Neural progenitor cell (in vitro differentiated cells): ENCODE measurements at places on chromosomes 3 and 15. TPM values are rescaled to one million over a fixed set of nuclear protein-coding genes. Genes with fewer than 3 reads are reported as not detected.

Gene FANCI
- 125 and 133 TPM in 2 replicates for total RNA-seq

DNA sequence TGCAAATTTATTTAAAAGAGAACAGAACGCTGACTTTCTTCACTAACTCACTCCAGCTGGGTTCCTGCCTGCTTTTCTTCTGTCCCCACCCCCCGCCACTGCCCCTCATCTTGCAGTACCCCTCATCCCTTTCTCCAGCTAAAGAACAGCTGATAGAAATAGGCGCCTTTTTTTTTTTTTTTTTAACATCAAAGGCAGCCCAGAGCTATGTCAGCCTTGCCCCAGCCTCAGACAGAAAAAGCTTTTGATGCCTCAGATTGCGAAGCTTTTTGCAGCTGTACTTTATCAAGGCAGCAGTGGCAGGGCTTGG is 1.8 kb downstream of the CADPS start:
- DNase-seq, result no peak

DNA sequence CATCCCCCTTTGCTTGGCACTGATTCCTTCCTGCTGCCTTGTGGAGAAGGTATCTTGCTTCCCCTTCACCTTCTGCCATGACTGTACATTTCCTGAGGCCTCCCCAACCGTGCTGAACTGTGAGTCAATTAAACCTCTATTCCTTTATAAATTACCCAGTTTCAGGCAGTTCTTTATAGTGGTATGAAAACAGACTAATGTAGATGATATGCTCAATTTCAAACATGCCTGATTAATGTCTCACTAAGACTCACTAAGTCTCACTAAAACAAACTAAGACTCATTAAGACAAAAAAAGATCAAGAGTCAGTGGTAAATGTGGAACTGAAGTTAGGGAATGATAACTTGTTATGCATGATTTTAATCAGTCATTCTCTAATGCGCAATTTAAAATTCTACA is 606.6 kb downstream of the RBMS3 start:
- no peak for DNase-seq

- DNase-seq, result no peak
Measured at GRCh38 chr15:91255670-91256192, 155.7 kb downstream of the SV2B start.

GRCh38 chr15:95857124-95857757 is 473.3 kb upstream of the NR2F2 start:
- DNase-seq, result no peak

DNA sequence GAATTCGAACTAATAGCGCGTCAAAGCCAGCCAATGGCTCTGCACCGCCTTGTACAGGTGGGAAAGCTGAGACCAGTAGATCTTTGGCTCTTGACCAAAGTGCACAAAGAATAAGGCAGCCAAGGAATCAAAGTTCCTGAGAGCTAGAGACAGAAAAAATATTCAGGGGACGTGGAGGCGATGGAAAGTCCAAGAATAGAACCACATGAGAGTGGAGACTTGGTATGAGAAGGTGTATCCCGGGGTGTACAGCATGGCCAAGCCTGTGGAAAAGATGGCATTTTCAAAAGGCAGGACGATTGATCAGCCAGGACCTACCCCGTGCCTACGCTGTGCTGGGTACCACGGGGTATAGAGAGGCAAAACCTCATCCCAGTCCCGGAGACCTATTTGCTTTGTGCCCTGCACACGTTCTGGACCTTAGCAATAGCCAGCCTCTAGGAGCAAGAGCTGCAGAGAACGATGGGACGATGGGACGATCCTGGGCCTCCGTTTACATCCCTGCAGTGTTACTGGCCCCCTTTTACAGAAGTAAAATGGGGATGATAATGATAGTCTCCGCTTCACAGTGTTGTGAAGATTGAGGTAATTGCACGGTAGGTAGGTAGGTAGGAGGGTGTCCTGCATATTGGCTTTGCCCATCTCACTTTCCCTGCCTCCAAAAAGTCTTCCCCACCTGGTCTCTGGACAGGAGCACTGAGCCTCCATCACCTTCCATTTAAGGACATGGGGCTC is 583 bp upstream of the RBSN start:
- peak; percentile 16 for DNase-seq

DNA sequence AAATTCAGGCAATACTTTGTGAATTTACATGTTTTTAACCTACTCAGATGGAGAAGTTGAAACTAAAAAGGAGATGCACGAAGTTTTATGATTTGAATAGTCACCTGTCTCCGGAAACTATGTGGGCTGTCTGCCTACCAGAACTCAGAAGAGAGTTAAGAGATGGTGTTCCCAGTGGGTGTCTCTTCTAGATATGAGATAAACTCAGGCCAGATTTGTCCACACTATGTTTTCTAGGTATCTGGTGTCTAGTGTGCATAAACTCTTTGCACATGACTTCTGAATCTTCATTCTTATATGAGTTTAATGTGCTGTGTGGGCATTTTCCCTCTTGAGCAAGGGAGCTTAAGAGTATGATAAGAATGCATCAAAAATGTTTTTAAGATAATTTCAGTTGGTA is 222.8 kb downstream of the FOXP1 start:
- DNase-seq, result no peak
